ENCODE measurements at places on chromosomes 11 and 22.

GRCh38 chr11:45669146-45669545 is 3.7 kb upstream of the CHST1 start:
- DNase-seq = no peak

- DNase-seq = no peak
Observed at GRCh38 chr11:45468267-45468856, 182.2 kb upstream of the SYT13 start.

GRCh38 chr11:132028380-132029240 is 658.2 kb downstream of the NTM start:
- DNase-seq = no peak

- no peak for DNase-seq
Observed at GRCh38 chr11:107956543-107956942, 28.3 kb downstream of the RAB39A start.

GRCh38 chr11:88051396-88051795 is 123.8 kb downstream of the RAB38 start:
- DNase-seq = no peak

DNA sequence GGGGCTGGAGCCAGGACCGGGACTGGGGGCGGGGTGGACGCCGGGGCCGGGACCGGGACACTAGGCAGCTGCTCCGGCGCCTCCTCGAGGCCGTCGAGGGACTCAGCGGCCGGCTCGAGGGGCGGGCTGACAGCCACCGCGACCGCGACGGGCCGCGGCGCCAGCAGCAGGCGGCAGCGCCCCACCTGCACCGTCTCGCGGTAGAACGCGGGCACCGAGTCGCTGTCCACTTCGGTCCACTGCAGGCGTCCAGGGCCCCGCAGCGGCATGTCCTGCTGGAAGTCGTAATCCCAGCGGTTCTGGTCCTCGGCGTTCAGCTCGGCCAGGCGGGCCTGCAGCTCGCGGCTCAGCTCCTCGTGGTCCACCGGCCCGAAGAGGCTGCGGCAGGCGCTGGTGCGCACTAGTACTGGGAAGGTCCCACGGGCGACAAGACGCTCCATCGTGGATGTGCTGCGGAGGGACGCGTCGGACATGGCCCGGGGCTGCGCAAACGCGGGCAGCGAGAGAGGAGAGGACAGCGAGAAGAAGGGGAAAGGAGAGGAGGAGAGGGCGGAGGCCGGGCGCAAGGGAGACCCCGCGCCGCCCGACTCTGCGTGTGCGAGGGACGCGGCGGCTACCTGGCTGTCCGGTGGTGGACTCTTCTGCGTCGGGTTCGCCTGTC is 428 bp downstream of the CDKN1C start:
- no peak for DNase-seq

DNA sequence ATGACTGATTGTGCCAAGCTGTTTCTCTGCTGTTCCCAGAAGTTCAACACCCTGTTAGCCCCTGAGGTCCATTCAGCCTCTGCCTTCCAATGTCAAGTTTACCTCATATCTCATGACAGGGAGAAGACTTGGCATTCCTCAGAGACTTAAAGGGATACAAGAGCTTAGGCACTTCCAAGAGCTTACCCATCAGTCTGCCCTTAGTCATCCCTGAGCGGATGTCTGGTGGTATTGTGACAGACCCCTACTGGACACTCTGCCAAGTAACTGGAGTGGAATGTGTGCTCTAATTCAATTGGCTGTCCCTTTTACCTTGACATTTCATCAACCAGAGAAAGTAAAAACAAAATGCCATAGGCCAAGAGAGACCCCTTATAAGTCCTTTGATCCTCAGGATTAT is 151.5 kb downstream of the AASDHPPT start:
- DNase-seq = no peak

GRCh38 chr22:39471381-39472141 is 14.7 kb downstream of the MGAT3 start:
- no peak for DNase-seq

DNA sequence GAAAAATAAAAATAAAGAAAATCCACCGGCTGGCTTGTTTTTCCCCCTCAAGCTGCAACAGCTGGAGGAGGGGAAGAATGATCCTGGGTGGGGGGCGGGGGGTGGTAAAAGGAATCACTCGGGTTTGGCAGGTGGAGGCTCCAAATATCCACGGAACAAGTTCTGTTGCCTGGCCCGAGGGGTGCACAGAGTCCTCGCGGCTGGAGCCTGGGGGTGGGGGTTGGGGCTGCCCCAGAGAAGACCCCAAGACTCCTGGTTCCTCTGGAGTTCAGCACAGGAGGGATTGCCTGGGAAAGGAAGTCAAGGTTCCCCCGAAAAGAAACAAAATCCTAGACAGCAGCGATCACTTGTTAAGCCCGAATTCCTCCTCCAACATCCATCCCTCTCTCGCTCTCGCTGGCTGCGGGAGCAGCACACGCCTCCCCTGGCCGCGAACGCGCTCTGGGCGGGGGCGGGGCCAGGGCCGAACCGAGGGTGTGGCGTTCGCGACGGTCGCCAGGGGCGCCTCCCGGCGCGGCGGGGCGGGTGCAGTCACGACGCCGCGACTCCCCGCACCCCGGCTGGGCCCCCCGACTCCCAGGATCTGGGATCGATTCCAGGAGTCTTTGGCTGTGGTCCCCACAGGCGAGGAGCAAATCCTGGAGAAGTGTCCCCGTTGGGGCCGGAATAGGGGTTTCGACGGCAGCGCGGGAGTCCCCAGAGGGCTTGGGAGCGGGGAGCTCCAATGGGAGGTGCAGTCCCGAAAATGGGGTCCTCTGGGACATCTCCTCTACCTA is at the start of gene KCNA4:
KCNA4 (minus strand) TSS at position 443 of the 776 bp plus-strand sequence. CDS start 4,352 bp downstream, outside the sequence.
- DNase-seq = peak; percentile 75

DNA sequence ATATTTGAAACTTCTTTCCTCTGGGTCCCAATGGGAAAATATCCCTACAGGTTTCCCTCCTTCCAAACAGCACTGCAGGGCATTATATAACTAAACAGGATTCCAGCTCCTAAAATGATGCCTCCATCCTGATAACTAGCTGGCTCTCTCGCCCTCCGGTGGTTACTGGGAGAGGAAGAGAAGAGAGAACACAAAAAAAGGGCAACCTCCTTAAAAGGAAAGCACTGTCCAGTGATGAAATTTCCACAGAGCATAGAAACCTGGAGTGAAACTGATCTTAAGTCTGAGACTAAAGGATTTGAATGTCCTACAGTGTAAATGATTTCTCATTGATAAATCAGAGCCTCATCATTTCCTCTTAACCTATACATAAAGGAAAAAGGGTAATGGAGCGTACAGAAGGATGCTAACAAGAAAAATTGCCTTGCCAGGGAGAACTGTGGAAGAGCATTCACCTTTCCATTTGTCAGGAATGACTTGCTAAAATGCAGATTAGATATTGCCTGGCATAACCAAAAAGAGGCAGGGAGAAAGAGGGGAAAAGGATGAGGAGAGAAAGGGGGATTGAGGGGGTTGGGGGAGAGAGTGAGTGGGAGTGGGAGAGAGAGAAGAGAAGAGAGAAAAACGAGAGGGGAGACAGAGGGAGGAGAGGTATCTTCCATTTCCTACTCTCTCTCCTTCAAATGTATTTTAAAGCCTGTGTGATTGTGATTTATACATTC is 121.3 kb downstream of the APOL5 start:
- DNase-seq = no peak

DNA sequence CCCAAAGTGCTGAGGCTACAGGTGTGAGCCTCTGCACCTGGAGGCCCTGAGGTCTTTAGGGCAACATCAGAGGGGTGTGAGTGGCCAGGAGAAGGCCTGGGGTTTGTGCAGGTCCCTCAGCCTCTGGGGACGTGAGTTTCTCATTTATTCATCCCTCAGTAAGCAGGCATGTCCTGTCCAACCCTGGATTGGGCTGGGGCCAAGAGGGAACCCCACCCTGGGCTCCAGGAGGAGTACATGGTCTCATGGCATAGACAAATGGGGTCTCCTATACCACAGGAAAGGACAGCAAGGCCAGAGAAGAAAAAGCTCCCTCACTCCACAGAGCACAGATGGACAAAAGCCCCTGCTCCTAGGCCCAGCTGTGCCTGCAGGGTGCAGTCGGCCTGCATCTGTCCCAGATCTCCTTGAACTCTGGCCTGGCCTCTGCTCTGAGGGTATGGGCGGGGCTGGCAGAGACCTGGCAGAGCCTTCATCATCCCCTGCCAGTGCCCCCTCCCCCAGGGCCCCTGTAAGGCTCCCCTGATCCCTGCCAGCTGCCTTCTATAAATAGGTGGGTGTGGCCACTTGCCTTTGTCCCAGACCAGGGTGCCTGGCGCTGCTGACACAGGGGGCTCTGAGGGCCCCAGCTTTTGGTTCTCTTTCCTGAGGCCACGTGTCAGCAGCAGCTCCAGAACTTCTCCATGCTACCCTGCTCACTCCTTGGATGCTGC is 34.6 kb downstream of the A4GALT start:
- DNase-seq = no peak

- no peak for DNase-seq
Observed at GRCh38 chr11:83191491-83191890, 2.0 kb upstream of the ANKRD42 start.

DNA sequence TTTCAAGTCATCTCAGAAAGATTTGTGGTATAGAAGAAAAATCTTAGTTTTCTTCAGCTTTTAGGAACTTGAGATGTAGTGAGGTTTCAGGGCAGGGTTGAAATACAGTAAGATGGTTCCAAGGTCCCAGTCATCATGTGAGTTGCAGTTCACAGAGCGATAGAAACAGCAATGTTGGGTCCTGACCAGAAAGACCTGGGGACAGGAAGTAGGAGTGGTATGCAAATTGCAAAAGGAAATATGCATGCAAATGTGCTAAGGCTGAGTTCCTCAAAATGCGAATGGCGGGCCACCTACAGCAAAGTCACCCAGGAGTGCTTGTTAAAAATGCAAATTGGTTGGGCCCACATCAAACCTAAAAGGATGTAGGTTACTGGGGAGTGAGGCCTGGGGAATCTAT is 1032.7 kb upstream of the TENM4 start:
- DNase-seq = no peak

GRCh38 chr22:19805821-19806212 is 45.2 kb downstream of the TBX1 start:
- no peak for DNase-seq

DNA sequence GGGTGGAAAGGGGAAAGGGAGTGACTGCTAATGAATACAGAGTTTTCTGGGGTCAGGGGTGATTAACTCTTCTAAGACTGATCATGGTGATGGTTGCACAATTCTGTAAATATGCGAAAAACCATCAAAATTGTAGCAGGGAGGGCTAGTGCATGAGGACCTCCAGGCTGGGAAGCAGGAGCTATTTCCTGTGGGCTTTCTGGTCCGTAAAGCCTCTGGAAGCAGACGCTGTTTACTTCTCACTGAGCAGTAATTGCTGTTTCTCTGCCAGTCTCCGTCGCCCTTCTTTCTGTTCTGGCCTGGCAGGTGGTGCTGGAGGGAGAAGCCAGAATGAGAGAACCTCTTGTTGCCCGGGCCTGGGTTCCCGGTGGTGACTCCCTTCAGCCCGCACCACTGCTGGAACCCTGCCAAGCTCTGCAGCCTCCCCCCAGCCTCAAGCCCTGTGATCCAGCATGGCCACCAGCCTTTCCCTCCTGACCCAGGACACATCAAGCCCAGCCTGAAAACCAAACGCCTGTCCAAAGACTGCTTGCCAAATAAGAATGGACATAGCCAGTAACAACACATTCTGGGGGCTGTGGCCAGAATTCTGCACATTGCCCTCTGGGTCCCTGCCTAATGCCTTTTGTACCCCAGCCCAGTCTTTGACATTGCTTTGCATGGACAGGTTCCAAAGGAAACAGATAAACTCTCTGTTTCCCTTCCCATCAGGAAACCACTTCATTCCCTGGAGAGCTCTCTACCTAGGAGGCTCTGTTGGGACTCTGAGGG is 201.0 kb upstream of the NAV2 start:
- DNase-seq = no peak

DNA sequence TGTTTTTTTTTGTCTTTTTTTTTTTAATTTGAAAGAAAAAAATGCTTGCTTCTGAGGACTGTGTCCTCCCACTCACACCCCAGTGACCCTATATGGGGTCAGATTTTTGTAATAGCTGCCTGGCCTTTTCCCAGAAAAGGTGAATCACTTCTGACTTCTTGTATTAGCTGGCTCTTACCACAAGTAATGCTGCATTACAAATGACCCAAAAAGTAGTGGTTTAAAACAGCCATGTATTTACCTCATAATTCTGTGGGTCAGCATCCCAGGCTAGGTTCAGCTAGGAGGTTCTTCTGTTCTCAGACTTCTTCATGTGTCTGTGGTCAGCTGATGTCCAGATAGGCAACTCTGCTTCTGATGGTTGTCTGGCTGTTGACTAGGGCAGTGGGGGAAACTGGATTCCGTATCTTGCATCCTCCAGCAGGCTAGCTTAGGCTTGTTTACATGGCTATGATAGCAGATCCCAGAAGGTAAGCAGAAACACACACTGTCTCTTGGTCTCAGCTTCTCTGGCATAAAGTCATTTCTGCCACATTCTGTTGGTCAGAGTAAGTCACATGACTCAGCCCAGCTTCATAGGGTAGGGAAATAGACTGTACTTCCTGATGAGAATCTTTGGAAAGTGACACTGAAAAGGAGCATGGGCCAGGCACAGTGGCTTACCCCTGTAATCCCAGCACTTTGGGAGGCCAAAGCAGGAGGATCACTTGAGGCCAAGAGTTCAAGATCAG is 19.5 kb downstream of the LHFPL7 start:
- no peak for DNase-seq

GRCh38 chr11:110447897-110448745 is 18.4 kb downstream of the FDX1 start:
- no peak for DNase-seq

DNA sequence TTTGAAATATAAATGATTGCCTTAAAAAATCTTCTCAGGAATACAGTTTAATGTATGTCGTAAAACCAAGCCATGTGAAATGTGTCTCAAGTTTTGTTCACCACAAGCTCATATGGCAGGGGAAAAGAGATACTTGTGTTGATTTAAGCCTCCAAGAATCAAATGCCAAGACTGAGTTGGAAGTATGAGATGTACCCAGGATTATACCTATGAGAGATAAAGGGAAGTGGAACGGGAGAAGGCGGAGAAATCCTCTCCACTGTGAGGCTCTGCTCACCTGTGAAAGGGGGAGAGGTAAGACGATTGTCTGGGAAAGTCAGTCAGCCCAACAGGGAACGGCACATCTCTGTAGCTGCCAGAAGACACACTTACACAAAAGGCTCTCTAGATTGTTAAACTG is 124.8 kb downstream of the TRPC6 start:
- DNase-seq = no peak

DNA sequence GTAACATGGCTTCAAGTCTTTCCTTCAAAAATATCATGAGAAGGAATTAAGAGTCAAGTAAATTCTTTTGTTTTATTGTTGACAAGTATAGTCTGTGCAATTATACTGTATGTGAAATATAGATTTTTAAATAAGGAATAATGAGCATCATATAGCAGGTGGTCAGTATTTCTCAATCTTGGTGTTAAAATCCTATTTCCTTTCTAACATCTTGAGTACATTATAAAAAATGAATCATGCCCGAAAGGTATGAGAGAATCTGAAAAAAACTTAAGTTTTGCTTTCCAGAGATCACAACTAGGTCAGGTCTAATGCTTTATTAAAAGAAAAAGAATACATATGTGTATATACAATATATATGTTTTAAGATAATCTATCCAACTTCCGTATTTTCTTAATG is 53.1 kb downstream of the KIF18A start:
- DNase-seq = no peak

DNA sequence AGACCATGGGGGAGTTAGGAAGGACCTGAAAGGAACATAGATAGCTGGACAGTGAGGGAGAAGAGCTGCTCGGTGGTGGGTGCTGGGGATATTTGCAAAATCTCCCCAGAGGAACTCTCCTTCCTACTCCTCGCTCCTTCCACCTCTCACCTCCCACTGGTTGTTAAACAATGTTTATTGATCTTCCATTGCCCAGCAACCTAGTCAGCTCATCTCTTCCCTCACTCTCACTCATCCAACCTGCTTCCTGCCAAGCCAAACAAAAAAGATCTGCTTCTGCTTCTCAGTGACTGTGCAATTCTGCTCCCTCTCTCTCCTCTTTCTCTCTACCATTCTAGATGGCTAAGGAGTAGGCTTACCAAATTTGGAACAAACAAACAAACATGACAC is 115.0 kb downstream of the SLC1A2 start:
- no peak for DNase-seq

Measured in D721Med (cell line).